H54 (cell line): ENCODE measurements at places on chromosomes 5 and 9.

DNA sequence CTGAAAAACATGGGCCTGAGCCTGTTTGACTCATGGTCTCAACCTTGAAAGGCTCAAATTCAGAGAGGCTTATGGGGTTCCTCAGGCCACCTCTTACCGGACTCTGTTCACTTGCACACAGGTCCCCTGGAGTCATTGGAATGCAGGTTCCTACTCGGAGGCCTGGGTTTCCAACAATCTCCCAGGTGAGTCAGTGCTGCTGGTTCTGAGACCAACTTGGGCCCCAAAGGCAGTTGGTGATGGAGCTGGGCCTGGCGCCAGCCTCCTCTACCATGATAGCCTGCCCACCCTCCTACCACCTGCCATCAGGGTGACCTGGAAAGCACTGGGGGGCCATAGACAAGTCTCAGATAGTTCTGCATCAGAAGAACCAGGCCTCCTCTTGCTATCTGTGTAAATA is 188.4 kb downstream of the RGS3 start:
- DNase-seq: no peak

DNA sequence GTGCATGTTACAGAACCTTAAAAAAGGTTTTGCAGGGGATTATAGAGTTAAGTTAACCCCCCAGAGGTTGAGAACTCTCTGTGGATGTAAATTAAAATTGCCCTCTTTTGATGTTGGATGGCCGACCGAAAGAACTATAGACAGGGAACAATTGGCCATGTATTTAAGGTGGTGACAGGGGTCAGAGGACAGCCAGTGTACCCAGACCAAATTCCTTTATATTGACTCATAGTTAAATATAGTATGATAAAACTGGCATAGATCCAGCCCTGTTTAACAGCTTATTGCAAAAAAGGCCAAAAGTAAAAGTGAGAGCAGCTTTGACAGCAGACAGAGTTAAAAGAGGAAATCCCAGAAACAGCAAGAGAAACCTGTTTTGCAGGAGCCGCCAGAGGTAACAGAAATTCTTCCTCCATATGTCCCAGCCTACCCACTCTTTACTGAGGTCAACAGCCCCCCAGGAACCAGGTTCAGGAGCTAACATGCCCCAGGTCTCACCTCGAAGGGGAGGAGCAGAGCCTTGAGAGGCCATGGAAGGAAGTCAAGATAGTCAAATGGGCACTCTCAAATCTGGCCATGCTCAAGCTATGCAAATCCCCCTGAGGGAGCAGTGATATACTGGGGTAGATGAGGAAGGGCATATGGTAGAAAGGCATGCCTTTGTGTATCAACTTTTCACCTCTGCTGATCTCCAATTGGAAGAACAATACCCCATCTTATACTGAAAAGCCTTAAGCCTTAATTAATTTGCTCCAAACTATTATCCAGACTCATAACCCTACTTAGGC is 156.4 kb upstream of the COX7C start:
- no peak for DNase-seq

DNA sequence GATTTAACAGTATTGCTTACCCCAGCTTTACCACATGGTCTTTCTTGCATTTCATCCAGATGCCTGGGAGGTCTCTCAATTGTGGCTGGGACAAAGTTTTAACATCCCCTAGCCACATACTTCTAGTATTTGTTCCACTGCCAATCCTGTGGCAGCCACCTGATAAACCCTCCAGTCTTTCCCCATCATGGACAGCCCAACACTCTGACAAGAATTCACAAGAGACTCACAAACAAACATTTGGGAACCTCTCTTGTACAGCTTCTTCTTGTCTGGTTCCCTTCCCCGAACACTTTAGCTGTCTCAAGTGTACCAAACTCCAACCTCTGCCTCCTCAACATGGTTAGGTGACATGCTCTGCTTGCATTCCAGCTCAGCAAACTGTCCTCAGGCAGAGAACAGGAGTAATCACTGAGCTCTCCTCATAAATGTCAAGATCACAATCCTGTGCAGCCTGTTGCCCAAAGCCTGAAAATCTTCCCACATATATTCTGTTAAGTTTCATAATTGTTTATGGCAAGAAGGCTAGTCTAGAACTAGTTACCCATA is 59.7 kb downstream of the STRBP start:
- DNase-seq: no peak

- peak; percentile 90 for DNase-seq
These were observed 8.4 kb downstream of the TGFBI start for GRCh38 chr5:136037001-136037705.

DNA sequence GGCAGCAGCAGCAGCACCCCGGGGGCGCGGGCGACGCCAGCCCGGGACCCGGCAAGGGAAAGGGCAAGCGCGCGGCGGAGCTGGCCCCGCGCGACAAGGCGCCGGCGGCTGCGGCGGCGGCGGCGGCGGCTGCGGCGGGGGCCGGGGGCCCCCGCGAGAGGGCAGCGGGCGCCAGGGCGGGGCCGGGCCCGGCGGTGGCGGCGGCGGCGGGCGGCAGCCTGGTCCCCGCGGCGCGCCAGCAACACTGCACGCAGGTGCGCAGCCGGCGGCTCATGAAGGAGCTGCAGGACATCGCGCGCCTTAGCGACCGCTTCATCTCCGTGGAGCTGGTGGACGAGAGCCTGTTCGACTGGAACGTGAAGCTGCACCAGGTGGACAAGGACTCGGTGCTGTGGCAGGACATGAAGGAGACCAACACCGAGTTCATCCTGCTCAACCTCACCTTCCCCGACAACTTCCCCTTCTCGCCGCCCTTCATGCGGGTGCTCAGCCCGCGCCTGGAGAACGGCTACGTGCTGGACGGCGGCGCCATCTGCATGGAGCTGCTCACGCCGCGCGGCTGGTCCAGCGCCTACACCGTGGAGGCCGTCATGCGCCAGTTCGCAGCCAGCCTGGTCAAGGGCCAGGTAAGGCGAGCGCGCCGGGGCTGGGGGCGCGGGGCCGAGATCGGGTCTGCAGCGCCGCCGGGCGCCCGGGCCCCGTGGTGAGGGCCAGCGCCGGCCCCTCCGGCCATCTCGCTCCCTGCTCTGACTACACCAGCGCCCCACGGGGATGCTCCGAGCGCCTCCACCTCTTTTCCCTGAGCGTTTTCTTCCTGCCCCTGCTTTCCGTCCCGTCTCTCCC is at the start of gene UBE2QL1:
Gene UBE2QL1 (plus strand): TSS at position 238 of the 843 bp plus-strand sequence. CDS start 35 bp downstream, at position 273.
- no peak for DNase-seq

DNA sequence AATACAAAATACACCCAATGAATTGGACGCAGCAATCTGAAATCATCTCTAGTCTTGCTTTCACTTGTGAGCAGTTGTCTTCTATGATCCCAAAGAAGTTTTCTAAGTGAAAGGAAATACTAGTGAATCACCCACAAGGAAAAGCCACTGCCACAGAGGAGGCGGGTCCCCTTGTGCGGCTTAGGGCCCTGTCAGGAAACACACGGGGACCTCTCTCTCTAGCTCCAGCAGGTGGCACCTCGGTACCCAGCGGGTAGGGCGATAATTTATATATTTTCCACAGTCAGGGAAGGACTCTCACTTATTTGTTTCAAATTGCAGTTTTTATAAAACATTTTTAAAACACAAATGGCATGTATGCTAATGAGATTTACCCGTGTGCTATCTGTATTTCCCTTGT is 417.1 kb downstream of the KDM4C start:
- no peak for DNase-seq

- DNase-seq: no peak
These were observed 9.1 kb upstream of the MVB12B start for GRCh38 chr9:126317513-126317912.

- no peak for DNase-seq
These were observed 57.2 kb downstream of the WDR70 start for GRCh38 chr5:37436146-37436934.

GRCh38 chr5:93406971-93407401 is 174.0 kb downstream of the NR2F1-AS1 start:
- no peak for DNase-seq

- DNase-seq: no peak
These were observed 6.8 kb downstream of the SNX30 start for GRCh38 chr9:112757282-112757883.

DNA sequence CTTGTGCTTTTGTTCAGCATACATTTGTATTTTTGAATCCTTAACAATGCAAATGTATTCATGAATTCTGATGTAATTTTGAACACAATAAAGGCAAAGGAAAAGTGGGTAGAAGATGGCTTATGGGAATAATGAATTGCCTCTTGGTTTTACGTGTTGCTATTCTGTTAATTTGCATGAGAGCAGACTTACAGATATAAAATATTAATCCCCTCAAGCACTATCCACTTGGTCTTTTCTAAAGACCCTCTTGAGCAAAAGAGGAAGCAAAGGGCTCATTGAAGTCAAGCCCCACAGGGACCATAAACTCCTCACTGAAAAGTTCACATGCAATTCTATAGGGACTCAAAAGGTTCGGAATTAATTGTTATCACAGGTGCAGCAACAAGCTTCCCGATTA is 51.9 kb downstream of the OSTF1 start:
- no peak for DNase-seq

DNA sequence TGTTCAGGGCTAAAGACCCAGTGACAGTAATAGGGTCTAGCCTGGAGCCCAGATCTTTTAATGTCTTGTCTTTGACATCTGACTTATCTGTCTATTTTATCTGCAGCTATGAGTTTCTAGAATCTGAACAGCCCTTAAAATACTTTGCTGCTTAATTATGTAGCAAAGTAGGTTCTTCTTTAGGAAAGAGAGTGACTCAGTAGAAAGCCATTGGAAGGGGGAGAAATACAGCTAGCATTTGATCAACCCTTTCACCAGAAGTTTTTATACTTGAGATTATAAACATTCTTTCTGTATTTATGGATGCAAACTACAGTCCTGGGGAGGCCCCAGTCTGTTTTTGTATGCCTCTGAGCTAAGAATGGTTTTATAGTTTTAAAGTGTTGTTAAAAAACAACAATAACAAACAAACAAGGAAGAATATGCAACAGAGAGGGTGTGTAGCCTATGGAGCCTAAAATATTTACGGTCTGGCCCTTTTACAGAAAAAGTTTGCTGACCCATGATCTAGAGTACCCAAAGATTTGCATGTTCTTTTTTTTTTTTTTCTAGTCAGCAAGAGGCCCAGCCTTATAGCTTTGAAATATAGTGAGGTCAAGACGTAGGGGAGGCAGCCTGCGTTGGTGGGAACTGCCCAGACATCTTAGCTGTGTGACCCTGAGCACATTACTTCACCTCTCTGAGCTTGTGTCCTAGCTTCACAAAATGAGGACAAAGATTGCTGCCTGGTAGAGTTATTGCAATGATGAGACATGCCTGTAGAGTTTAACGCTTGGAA is 9.7 kb downstream of the GSN start:
- no peak for DNase-seq

DNA sequence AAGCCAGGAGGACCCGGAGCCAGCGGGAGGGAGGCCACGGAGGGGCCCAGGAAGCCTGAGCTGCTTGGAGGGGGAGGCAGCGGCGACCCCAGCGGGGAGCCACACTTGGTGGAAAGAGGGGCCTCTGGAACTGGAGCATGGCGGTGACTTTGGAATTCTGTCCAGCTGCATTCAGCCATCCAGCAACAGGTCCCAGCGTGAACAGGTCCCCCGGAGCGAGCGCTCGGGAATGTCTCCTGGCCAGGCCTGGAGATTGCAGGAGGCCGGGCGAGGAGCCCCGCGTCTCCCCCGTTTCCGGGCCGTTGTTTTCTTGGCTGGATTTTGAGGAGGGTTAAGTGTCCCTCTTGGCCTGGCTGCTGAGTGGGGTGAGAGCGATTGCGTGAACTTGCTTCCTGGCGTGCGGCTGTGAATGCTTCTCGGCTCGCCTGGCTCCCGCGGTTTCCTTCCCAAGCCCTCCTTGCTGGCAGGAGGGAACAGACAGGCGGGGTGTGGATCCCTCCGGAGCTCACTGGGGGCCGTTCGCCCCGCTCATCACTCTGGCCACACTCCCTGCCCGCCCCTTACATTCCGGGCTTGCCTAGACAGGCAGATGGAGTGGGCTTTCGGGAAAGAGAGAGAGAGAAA is 125.3 kb upstream of the IRX4 start:
- DNase-seq: no peak

DNA sequence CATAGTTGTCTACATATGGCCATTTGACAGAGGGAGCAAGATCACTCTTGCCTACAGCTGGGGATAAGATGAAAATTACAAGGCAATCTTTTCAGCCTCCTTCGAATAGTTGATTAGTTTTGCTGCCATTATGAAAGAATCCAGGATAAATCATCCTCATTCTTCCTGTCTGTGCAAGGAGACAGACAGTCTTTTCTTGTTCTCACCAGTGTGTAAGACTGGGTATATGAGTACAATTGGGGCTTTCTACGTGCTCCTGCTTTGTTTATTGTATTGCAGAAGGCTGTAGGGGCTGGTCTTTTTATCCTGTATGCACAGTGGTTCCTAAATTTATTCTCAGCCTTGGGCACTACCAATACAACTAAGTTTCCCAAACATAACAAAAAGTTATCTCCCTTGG is 76.8 kb downstream of the SPEF2 start:
- no peak for DNase-seq

GRCh38 chr9:98807070-98807813 is at the start of gene GALNT12:
TSS of gene GALNT12 (plus strand) at chr9:98807670. CDS start at chr9:98807699, 29 bp downstream.
- no peak for DNase-seq

- no peak for DNase-seq
These were observed 25.5 kb downstream of the ACTL7B start for GRCh38 chr9:108830272-108830671.

GRCh38 chr9:120579139-120580050 is 572 bp downstream of the CDK5RAP2 start:
- DNase-seq: peak; percentile 67

- DNase-seq: no peak
These were observed at the start of gene CNTFR for GRCh38 chr9:34589636-34590380. TSS of gene CNTFR (minus strand) at chr9:34589724. CDS start at chr9:34568981, 20,743 bp downstream.

DNA sequence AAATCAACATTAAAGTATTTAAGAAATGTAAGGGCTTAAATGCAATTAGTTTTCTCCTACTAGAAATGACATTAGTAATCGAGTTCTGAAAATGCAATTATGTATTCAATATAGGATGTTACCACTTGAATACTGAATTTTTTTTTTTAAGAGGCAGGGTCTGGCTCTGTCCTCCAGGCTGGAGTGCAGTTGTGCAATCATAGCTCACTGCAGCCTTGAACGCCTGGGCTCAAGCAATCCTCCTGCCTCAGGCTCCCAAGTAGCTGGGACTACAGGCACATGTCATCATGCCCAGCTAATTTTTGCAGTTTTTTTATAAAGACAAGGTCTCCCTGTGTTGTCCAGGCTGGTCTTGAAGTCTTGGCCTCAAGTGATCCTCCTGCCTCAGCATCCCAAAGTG is 1.5 kb downstream of the CDC20B start:
- no peak for DNase-seq

DNA sequence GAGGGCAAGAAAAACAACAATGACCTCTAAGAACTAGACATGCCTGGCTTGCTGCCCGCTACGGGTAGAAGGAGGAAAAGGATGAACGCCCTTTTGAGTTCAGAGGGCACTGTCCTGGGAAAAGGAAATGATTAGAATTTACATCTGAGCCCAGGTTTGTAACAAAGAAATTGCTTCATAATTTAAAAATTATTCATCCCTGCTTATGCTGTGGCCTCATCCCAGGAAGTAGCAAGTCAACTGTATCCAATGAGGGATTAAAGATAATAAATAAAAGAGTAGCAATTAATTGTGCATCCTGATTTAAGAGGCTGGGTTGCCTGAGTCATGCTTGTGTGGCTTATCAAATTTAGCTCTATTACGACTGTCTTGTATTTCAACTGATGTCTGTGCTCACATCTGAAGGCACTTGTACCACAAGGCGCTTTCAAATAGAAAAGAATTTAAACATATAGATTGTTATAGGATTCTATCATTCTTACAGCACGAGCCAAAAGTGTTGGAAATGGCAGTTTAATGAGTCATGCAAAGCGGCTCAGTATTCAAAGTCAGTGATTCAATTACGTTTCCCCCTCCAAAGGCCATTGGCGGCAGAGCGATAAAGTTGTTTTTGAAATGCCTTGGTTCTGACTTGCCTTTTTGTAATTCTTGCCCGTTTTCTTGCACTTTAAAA is 40.0 kb upstream of the DMRT1 start:
- no peak for DNase-seq
